Fibroblast of skin of scalp (primary cell): ENCODE measurements at places on chromosomes 6 and 20.

- no peak for DNase-seq
Observed at GRCh38 chr20:60513141-60513540, 554.9 kb downstream of the CDH26 start.

GRCh38 chr20:35273449-35274171, 4.3 kb downstream of the MMP24OS start:
- no peak for DNase-seq

- peak; percentile 15 for DNase-seq
Observed at GRCh38 chr6:41940759-41941279, 789 bp downstream of the CCND3 start.

DNA sequence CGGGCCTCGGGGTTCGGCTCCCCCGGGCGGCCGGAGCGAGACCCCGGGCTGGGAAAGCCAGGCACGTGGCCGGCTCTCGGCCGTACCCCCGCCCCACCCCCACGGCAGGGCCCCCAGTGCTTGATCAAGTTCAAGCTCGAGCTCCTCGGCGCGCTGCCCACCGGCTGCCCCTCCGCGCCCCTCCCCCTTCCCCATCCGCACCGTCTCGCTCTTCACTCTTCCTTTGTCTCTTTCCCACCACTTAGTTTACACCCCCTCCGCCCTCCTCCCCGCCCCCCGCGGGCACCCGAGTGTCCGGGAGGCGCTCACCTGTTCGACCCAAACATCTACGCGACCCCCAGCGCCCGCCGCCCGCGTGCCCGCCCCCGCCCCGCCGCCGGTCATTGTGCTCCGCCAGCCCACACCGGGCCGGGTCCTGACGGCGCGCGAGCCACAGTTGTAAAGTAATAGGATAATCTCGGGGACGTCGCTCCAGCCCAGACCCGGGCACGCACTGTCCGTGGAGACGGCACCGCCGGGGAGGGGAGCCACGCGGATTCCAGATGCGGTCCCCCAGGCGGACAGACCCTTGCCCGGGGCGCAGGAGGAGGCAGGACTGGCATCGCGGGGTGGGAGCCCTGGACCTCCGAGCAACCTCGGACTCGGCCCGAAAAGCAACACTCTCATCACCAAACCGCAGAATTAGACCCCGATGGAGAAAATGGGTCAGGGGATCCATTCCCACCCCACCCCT, 100.7 kb downstream of the NOL4L start:
- DNase-seq, result peak; percentile 20

DNA sequence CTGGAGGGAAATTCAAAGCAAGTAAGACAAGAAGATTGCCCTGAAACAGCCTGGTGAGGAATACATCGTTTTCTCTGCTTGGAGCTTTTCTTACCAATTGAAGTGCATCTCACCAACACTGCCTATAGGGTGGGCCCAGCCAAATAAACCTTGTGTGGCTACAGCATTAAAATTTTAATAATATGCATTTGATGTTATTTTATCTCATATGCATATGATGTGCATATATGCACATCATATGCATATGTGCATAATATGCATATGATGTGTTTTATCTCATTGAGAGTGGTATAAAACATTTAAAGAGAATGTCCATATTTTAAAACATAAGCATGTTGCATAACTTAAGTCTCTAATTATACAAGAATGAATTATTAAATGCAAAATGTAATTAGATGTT, 328.6 kb upstream of the ARID1B start:
- DNase-seq, result no peak

GRCh38 chr6:57278570-57278969, 38.9 kb upstream of the PRIM2 start:
- no peak for DNase-seq

DNA sequence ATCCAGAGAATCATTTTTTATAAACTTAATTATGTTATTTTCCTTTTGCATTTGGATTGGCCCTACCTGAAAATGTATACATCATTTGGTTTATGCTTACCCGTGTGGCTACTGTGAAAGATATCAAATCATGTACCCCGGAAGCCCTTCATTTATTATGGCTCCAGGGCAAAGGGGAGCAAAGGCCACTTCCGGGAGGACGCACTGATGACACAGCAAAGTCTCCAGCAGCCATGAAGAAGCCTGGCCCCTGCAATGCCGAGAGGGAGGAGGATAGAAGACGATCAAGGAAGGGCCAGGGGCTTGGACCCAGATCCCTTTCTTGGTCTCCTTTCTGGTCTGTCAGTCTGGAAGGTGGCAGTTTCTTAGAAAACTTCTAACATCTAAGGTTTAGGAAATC, 380.3 kb upstream of the AGPAT4 start:
- DNase-seq, result no peak

- no peak for DNase-seq
Observed at GRCh38 chr6:108543175-108543940, 17.4 kb upstream of the FOXO3 start.

DNA sequence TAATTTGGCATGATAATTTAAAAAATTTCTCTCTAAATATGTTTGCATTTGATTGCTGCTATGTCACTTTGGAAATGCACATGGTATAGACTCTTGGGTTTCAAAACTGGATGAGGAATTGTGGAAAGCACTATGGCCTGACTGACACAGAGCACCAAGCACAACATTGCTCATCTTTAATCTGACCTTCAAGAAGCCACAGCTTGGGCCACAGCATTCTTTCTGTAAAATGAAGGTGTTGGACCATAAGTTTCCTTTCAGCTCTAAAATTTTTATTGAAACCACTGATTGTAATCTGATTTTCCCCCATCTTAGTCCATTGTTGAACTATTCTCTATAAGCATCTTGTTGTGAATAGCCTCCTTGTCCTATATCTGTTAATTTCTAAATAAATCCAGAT, 41.0 kb downstream of the QKI start:
- DNase-seq, result peak; percentile 24

GRCh38 chr6:158506601-158507000, 53.3 kb upstream of the TMEM181 start:
- peak; percentile 15 for DNase-seq

DNA sequence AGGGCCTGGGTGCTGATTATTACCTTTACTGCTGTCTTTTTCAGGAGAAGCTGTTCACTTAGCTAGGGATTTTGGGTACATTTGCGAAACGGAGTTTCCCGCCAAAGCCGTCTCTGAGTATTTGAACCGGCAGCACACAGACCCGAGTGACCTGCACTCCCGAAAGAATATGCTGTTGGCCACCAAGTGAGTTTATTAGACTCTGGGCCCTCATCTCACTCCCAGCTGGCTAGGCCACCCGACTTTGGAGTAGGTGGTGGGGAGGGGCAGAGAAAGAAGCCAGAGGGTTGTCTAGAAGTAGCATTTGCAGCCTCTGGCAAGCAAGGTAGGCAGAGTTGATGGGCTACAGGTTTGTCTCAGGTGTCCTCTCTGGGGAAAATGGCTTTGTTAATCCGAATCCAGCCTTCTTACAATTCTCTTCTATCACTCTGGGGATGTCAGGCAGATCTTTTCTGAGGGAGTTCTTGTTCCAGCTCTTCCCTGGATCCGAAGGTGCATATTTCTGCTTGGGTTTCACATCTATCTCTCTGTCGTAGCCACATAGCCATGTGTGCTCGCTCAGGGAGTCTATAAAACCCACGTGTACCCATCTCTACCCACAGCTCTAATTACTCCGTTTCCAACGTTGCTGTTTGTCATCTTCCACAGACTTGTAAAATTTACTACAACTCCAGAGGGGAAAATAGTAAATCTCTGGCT, 21.6 kb downstream of the TFAP2B start:
- DNase-seq, result no peak

- DNase-seq, result peak; percentile 30
Observed at GRCh38 chr20:52242237-52243230, 51.0 kb upstream of the ZFP64 start.

DNA sequence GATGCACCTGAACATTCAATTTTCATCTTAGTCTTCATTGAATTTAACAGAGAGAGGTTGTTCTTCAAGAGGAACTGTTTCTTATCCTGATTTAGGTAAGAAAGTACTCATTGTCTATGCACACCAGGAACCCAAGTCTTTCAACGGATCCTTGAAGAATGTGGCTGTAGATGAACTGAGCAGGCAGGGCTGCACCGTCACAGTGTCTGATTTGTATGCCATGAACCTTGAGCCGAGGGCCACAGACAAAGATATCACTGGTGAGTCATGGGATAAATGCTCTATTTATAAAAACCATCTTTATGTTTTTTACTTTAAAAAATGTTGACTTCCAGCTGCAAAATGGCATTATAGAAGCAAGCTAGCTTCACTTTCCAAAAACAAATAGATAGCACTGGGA, 10.2 kb downstream of the NQO2 start:
- no peak for DNase-seq

DNA sequence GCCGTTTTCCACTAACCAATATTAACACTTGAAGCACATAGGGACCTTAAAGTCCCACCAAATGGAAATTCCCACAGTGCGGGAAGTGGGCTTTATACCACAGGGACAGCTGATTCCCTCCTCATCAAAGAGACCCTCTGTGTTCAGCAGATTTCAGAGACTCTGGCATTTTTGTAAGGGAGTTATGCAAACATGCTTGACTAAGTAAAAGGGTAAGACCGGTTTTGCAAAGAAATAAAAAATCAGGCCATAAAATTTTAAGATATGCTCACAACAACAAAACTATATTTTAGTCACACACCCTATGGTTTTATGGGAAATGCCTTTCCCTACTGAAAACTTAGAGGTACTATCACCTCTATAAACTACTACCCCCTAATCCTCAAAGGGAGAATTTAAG, 45.4 kb upstream of the SPTLC3 start:
- no peak for DNase-seq

GRCh38 chr6:165580136-165580535, 82.9 kb downstream of the PDE10A start:
- DNase-seq, result no peak

GRCh38 chr6:137571854-137572253, 77.7 kb upstream of the OLIG3 start:
- peak; percentile 8 for DNase-seq

DNA sequence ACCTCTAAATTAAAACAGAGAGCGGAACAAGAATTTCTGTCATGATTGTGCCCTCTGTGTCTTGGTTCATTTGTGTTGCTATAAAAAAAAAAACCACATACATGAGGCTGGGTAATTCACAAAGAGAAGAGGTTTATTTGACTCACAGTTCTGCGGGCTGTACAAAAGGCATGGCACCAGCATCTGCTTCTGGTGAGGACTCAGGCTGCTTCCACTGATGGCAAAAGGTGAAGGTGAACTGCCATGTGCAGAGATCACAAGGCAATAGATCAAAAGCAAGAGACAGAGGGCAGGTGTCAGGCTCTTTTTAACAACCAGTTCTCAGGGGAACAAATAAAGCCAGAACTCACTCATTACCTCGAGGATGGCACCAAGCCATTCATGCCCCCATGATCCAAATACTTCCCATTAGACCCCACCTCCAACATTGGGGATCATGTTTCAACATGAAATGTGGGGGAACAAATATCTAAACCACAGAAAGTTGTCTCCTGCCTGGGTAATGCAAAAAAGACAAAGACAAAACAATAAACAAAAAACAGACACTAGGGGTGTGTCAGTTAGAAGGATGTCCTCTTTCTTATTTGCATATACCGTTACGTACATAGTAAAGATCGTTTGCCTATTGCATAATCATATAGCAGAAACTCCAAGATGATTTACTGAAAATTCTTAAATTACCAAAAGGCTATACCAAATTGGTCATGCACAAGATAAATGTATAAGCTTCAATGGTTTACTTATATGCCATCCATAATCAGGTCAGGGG, 17.0 kb downstream of the SERPINB9 start:
- DNase-seq, result no peak

GRCh38 chr6:29975561-29975907, 33.2 kb downstream of the HLA-A start:
- no peak for DNase-seq

- no peak for DNase-seq
Observed at GRCh38 chr6:156849806-156850205, 72.6 kb downstream of the ARID1B start.

DNA sequence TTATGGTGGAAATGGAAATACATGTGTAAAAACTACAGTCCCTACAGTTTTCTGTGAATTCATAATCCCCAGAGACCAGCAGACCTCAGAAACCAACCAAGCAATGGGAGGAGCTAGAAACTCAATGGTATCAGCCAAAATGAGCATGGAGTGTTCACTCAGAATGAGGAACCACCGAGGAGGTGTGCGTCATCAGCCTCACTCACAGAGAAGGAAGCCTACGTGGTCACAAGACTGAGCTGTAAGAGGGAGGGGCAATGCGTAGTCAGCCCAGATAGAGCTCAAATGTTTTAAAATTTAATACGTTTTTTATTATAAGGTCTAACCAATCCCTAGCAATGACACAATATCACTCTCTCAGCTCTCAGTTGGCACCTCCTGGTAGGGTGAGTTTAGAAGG, 17.4 kb downstream of the MYLK4 start:
- DNase-seq, result no peak

- DNase-seq, result no peak
Observed at GRCh38 chr20:59660471-59660870, 56.1 kb downstream of the PHACTR3 start.

- DNase-seq, result peak; percentile 53
Observed at GRCh38 chr6:155340464-155341129, 26.3 kb upstream of the TFB1M start.

DNA sequence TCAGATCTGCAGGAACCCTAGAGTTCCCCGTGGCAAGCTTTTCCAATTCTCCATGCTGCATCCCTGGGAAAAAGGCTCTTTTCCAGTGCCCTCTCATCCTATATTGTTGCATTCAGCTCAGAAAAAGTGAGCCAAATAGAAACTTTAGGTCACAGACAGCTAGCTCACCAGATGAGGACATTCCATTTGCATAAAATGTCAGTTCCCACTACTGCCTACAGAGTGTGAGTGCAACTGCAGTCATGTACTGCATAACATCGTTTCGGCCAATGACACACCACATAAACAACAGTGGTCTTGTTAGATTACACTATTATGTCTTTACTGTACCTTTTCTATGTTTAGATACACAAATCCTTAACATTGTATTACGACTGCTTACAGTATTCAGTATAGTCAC, 8.6 kb downstream of the HS3ST5 start:
- no peak for DNase-seq

DNA sequence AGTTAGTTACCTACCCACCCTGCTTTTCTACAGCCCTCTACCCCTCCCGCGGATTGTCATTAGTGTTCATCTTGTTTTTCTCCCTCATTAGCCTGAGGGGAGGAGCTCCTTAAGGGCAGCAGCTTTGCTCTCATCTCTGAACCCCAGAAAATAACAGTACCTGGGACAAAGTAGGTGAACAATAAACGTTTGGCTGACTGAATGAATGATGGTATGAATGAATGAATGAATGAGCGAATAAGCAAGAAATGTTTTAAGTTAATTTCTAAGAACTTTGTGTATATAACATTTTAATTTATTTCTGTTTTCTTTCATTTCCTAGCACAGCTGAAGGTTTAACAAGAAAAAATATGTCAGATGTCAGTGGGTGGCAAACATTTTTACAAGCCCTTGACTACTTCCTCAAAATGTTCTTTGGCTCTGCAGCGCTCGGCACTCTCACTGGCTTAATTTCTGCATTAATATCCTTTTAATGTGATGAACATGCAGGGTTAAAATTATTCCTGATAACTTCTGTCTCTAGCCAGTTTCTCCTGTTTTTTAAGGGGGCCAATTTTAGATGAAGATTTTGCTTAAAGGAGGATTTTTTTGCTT, 50.1 kb downstream of the SLC9A8 start:
- DNase-seq, result no peak

GRCh38 chr20:51350941-51351631, 191.4 kb downstream of the NFATC2 start:
- DNase-seq, result peak; percentile 90

GRCh38 chr20:2127238-2127637, 25.6 kb downstream of the STK35 start:
- DNase-seq, result no peak

GRCh38 chr6:36884610-36885009, 1.1 kb upstream of the C6orf89 start:
- DNase-seq, result no peak
